ENCODE measurements at places on chromosomes 12 and 14.

DNA sequence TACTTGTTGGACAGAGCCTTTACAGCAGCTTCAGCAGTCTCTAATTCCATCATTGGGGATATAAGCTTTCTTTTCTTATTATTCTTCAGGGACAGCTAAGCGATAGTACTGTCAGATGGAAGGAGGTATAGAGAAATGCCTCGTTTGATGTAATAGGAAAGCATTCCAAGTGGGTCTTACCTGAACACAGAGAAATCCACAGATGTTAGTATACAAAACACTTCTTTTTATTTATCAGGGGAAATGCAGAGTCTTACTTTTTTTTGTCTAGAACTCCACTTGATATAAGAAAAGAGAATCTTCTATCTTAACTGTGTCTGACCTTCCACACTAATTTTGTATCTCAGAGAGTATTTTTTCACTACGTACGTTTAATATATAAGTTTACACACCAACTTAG lies 1.9 kb downstream of the SYT1 start:
- DNase-seq = no peak

- no peak for DNase-seq
Observed at GRCh38 chr12:87943023-87943422, 86.2 kb downstream of the C12orf50 start.

DNA sequence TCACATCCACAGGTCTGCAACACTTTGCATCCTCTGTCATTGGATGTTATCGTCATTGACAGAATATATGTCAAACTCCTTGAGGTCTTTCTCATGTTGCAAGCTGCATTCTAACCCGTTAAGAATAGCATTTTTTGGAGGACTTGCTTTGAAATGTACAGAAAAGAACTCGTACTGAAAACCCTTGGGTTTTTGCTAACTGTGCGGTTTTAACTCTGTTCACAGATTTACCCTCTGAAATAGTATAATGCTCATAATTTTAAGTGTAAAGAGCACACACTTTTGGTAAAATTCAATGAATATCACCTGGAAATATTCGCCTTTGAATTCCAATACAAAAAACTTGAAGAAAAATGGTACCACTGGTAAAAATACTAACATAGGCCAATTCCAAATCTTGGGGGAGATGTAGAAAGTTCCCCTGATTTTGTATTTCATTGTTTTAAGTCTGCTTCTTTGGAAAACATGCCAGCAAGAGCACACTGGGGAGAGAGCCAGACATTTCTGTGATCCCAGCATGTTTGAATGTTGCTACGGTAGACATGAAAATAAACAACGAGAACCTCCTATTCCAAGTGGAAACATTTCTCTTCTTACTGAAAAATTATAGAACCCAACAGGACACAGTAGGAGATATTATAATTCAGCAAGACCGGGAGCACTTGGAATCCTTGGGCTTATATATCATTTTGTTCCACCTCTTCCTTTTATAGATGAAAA lies 446.0 kb downstream of the AEBP2 start:
- DNase-seq = no peak

DNA sequence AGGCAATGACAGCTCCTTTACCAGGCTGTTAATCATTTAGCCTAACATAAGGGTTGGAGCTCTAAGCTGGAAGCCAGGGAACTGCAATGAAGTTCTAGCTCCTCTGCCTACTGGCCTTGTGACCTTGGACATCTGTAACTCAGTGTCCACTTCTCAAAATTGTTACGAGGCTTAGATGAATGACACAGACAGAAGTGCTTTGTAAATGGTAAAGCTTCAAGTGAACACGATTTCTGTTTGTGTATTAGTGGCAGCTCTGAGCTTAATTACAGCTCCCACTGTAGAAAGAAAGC lies 122.8 kb downstream of the EML1 start:
- peak; percentile 28 for DNase-seq

DNA sequence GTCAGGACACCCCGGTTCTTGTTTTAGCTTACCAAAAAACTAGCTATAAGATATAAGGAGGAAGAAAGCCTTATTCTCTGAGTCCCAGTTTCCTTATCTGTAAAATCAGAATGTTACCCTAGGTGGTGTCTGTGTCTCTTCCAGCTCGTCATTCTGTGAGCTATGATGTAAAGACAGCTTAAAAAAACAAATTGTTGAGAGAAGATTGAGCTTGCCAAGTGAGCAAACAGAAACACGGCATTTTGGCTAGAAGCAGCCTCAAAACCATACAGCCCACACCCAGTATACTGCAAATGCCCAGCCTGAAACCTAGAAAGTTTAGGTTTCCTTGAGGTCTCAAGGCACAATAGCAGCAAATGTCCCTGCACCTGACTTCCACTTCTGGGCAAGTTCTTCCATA lies 151.4 kb downstream of the SSPN start:
- peak; percentile 55 for DNase-seq

DNA sequence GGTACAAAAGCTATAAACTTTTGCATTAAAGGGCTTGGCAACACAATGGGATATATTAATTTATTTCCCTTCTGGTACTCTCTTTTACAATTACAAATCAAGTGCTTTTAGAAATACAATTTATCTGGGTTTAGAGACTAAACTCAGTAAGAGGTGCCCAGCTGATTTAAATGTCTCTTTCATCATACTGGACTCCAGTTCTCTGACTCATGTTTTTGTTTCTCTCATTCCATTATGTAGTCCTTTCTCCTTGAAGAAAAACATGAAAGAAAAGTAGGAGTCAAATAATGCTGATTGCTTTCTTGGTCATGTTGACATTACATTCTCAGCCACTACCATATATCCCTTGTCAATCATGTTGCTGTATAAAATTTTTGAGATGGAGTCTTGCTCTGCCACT lies 36.3 kb upstream of the CFL2 start:
- no peak for DNase-seq

GRCh38 chr14:51780006-51780692 lies 80.3 kb upstream of the GNG2 start:
- peak; percentile 71 for DNase-seq

Measured in pons (tissue), 1 donor.